GM23248 (cell line): ENCODE measurements at places on chromosomes 2 and 18. TPM values are rescaled to one million over a fixed set of nuclear protein-coding genes. Genes with fewer than 3 reads are reported as not detected.

The FN1 gene
- total RNA-seq, result 33,406 and 36,331 TPM in 2 replicates

DNA sequence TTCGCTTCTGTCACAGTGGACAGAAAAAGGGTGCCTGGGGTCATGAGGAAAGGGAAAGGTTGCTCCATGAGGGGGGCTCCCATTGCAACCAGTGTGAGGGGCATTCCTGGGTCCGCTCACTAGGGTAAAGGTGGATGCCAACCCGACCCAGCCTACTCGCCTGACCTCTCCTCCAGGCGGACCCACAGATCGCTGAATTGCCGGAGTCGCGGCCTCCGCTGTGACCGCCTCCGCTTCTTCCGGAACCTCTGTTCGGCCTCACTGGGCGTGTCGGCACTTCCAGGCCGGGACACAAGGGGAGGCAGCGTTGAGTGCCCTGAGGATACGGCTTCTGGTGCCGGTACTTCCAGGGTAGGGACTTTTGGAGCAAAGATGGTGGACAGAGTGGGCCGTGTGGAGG, 57.1 kb downstream of the TRABD2A start:
- no peaks in the 10 kb centered on the region for H3K36me3 ChIP-seq
- H3K4me1 ChIP-seq, result no peaks in the 10 kb centered on the region
- no peak overlapping the region for H3K4me3 ChIP-seq
- H3K27ac ChIP-seq, result no peak overlapping the region
- H3K27me3 ChIP-seq, result no peaks in the 10 kb centered on the region

- no peaks in the 10 kb centered on the region for H3K36me3 ChIP-seq
- H3K4me3 ChIP-seq, result no peak overlapping the region
- H3K4me1 ChIP-seq, result 0 out of 2 replicates have a peak, but pooled peaks cover 7% of the 10 kb centered on the region
- H3K27me3 ChIP-seq, result no peaks in the 10 kb centered on the region
Measured at GRCh38 chr2:8297376-8298231, 384.3 kb upstream of the ID2 start.

- peak overlapping the region; percentile 93 for H3K27ac ChIP-seq
- no peaks in the 10 kb centered on the region for H3K36me3 ChIP-seq
- H3K4me1 ChIP-seq, result peaks cover 45% of the 10 kb centered on the region
- H3K27me3 ChIP-seq, result no peaks in the 10 kb centered on the region
- peak; percentile 60 for DNase-seq
Measured at GRCh38 chr2:30424231-30424630, 22.8 kb upstream of the LCLAT1 start.
